ENCODE measurements at places on chromosomes 1 and 21. TPM values are rescaled to one million over a fixed set of nuclear protein-coding genes. Genes with fewer than 3 reads are reported as not detected.

The FCMR gene
- total RNA-seq = not detected

The LCE1F gene
- not detected for total RNA-seq

The MASP2 gene
- total RNA-seq = not detected

The S100B gene
- total RNA-seq = not detected

The C8A gene
- total RNA-seq = not detected

The MTR gene
- total RNA-seq = 29.9 TPM

The TIAM1 gene
- 0.15 TPM for total RNA-seq

The DMBX1 gene
- not detected for total RNA-seq

The BSND gene
- not detected for total RNA-seq

The TCHH gene
- not detected for total RNA-seq

The TGFB2 gene
- total RNA-seq = 6.8 TPM

The RBBP5 gene
- total RNA-seq = 17.9 TPM

The S100A12 gene
- not detected for total RNA-seq

The TMEM240 gene
- total RNA-seq = 2.9 TPM

The DCST1 gene
- not detected for total RNA-seq

The MANEAL gene
- total RNA-seq = not detected

The CDCA8 gene
- total RNA-seq = 12.0 TPM

The QSOX1 gene
- total RNA-seq = 164 TPM

The DISP3 gene
- under 0.01 TPM for total RNA-seq

The NBPF10 gene
- total RNA-seq = 0.65 TPM

The CRYBG2 gene
- under 0.01 TPM for total RNA-seq

The HES3 gene
- total RNA-seq = not detected

The CD244 gene
- total RNA-seq = not detected

The PGM1 gene
- 30.5 TPM for total RNA-seq

The TNFSF18 gene
- 85.7 TPM for total RNA-seq
